ENCODE measurements at places on chromosomes 7 and 10. TPM values are rescaled to one million over a fixed set of nuclear protein-coding genes. Genes with fewer than 3 reads are reported as not detected.

DNA sequence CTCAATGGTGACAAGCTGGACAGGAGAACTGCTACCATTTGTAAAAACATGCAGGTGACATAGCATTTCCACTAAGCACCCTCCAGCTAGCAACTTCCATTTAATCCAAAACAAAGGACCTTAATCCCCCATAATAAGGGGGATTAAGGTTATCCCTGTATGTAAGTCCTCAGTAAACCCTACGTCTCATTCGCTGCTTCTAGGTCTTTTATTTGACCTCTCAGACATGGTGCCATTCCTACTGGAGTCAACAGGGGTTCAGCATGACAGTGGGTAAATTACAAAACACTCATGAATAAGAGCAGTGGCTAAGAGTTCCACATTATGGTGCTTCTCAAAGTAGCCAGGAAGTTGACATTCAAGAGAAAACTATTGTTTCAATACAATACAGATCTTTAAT lies 121.8 kb upstream of the CAV2 start:
- DNase-seq, result no peak

The TAS2R5 gene
- 0.34 TPM for total RNA-seq

GRCh38 chr10:90591629-90592028 lies 266.2 kb downstream of the HTR7 start:
- DNase-seq, result no peak

DNA sequence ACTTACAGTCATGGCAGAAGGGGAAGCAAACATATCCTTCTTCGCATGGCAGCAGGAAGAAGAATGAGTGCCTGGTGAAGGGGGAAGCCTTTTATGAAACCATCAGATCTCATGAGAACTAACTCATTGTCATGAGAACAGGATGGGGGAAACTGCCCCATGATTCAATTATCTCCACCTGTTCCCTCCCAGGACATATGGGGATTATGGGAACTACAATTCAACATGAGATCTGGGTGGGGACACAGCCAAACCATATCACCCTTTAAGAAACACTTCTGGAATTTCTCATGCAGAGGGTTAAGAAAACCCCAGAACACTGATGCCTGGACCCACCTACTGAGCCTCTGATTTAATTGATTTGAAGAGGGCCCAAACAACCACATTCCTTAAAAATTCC lies 63.3 kb upstream of the DNAJB12 start:
- DNase-seq, result no peak

DNA sequence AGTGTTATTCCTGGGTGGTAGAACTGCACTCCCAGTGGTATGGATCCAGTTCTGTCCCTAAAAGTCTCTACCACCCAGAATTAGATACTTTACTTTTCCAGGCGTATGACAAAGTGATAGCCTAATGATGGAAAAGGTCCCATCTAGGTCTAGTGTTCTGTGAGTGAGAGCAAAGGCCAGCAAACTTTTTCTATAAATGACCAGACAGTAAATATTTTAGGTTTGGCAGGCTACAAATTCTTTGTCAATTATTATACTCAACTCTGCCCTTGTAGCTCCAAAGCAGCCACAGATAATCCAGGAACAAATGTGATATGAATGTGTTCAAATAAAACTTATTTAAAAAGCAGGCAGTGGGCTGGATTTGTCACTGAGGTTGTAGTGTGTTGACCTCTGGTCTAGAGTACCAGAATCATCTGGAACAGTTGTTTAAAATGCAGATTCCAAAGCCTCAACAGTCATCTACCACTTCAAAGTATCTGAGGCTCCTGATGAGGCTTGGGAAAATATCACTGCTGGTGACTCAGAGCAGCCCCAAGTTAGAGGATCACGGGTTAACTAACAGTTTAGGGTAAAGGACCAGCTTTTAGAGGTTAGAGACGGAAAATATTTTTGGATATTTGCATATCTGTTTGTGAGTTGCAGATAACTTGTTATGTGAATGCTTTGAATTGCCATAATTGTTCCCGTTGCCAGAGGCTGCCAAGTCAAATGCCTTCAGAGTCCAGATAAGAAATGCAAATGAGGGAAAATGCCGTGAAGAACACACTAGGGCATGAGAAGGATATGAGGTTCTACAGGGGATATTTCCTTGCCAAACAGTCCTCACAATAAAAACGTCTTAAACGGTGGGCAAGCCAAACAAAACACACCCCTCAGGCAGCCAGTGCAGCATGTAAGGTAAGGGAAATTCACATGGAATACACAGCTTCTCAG lies 19.4 kb downstream of the NRAP start:
- DNase-seq, result no peak

The DIP2C gene
- 13.5 TPM for total RNA-seq

The MNX1 gene
- total RNA-seq, result 0.10 TPM

The HOXA13 gene
- total RNA-seq, result not detected

GRCh38 chr10:10293481-10293951 lies 724.2 kb upstream of the CELF2 start:
- DNase-seq, result no peak

The NACAD gene
- 7.9 TPM for total RNA-seq

The KIF11 gene
- 9.6 TPM for total RNA-seq

The RPEL1 gene
- total RNA-seq, result not detected

The SPDYE11 gene
- total RNA-seq, result not detected

GRCh38 chr7:140778975-140779374 lies 82.5 kb downstream of the NDUFB2 start:
- no peak for DNase-seq

The TCAF2 gene
- 18.5 TPM for total RNA-seq

GRCh38 chr10:17412323-17412722 lies 42.1 kb downstream of the ST8SIA6 start:
- DNase-seq, result no peak

- no peak for DNase-seq
Observed at GRCh38 chr10:35495521-35496119, 109.5 kb upstream of the GJD4 start.

The OGDHL gene
- total RNA-seq, result not detected

DNA sequence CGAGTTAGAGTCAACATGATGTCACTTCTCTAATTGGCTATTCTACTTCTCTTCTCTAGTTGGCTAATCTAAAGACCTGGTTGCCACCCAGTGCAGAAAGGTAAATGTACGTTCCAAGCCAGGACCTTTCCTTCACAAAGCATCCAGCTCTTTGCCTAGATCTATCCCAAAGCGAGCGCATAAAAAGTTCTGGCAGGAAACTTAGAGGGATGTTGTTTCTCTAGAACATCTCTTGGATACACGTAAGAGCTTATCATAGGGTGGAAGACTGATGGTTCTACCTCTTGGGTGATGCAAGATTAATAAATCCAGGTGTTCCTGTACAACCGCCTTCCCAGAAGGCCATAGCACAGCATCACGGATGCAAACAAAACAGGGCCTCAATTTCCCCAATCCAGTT lies at the start of gene TAS2R38:
TAS2R38 (minus strand) TSS at position 101 of the 400 bp plus-strand sequence; CDS start at position 17, 84 bp downstream.
- DNase-seq, result no peak

The PDZD7 gene
- total RNA-seq, result 1.2 TPM

- DNase-seq, result no peak
Observed at GRCh38 chr10:94005050-94005449, 11.3 kb downstream of the PLCE1 start.

DNA sequence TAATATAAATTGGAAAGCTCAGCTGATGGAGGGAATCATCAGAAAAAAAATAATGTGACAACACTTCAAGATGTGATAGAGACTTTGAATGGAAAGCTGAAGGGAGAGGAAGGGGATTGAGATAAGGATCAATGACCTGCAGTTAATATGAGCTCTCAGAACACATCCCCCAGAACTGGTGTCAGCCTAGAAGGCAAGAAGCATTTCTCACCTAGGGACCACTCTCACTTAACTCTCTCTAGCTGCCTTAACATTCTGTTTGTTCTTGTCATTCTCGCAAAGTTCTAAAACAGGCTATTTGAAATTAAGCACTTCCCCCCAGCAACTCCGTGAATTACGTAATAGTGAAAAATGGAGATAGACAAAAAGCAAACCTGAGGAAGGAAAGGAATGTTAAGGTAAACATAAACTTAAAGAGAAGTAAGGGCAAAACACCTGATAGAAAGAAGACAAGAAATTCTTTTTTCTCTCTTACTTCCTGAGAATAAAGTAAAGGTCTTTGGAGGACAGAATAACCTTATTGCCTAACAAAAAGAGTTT lies 1.2 kb upstream of the MPP7 start:
- no peak for DNase-seq

The SLC26A3 gene
- total RNA-seq, result not detected

The PPP1R9A gene
- 7.0 TPM for total RNA-seq

The KIF20B gene
- 6.9 TPM for total RNA-seq

The CCL24 gene
- not detected for total RNA-seq

- no peak for DNase-seq
Observed at GRCh38 chr10:22370320-22370719, 25.0 kb downstream of the SPAG6 start.

DNA sequence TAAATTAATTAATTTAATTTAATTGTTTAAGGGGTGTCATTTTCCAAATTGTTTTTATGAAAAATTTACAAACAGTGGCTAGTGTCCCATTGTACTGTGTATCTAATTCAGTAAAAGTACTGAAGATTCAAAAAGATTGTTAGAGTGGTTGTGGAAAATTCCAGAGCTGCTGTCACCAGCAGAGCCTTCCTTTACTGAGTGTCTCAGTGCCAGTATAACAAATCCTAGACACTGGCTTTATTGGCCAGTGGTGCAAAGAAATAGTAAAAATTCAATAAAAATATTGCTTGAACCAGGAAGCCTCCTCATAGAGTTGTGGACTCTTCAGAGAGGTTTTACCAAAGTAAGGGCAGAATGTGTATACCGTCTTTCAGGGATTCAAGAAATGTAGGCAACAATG lies 23.1 kb upstream of the HERPUD2 start:
- no peak for DNase-seq

GRCh38 chr10:27819781-27820531 lies 74.3 kb upstream of the MKX start:
- no peak for DNase-seq

GRCh38 chr10:31179091-31179680 lies 139.8 kb upstream of the ZEB1 start:
- no peak for DNase-seq

The SH2B2 gene
- total RNA-seq, result 5.5 TPM

GRCh38 chr7:47535035-47535703 lies 46.7 kb downstream of the TNS3 start:
- DNase-seq, result no peak

- no peak for DNase-seq
Observed at GRCh38 chr7:93902777-93903423, 3.5 kb upstream of the GNGT1 start.
